Left ventricle myocardium superior (tissue), 1 donor: ENCODE measurements at places on chromosomes 11 and 22.

GRCh38 chr22:22037740-22038139, 55.2 kb upstream of the TOP3B start:
- no peak for DNase-seq

DNA sequence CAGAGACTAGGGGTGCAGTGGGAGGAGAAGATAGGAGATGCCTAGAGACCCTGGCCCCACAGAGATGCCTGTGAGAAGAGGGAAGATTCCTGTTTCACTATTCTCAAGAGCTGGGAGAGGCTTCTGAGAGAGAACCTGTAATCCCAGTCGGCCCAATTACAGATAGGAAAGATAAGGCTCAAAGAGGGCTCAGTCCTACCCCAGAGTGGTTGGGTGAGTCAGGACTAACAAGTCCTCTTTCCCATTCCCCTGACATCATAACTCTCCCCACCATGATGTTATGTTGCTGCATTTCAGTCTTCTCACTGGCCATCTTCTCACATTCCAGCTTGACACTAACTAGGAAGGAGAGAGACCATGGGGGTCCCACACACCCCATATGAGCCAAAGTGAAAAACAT, 17.9 kb downstream of the ARHGEF12 start:
- DNase-seq: no peak

DNA sequence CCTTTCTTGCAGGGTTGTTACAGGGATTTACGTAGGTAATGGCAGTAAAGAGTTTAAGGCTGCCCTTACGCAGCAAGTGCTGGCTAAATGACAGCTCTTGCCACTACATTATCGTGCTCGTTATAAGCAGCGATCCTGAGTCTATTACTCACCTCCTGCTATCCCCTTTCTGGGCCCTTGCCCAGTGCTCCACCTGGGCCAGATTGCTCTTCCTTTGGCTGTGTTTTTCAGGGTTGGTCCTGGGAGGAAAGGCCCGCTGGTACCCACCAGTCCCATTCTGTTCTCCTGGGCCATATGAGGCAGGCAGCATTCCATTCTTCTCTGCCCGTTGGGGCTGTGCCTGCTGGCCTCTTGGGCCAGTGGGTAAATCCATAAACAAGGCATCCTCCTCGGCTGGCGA, 87.5 kb downstream of the C11orf58 start:
- no peak for DNase-seq

DNA sequence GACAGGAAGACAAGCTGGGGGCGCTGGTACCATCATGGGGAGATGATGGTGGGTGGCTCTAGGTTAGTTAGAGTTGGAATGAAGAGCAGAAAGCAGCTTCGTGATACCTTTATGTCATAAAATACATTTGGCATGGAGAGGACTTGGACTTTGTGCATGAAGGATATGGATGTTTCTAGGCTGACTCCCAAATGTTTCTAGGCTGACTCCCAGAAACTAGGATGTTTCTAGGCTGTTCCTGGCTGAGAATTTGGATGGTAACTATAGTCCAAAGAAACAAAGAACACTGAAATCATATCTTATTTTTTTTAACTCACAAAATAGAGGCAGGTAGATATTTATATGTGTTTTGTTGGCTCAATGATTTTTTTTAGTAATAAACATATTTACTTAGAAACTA, 89.4 kb upstream of the VPREB1 start:
- DNase-seq: no peak

DNA sequence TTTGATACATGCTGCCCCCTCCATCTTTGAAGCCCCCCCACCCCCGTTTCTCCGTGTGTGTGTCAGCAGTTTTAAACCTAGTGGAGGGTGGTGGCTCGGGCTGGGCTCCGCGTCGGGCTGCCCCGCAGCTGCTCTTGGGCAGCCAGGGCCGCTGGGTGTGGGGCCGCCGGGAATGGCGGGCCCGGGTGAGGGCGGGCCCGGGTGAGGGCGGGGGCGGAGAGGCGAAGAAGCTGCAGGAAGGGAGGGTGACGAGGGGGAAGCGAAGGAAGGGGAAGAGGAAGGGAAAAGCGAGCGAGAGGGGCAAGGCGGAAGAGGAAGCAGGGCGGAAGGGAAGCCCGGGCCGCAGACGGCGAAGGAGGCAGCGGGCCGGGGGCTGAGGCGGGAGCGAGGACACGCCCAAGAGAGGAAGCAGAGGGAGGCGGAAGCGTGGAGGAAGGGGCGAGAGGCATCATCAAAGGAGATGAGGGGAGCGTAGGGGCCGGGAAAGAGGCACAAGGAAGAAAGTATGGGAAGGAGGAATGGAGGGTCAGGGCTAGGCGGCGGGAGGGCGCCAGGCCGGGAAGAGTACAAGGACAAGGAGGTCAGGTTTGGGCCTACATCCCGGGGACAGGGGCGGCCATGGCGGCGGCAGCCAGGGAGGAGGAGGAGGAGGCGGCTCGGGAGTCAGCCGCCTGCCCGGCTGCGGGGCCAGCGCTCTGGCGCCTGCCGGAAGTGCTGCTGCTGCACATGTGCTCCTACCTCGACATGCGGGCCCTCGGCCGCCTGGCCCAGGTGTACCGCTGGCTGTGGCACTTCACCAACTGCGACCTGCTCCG, 82.4 kb downstream of the BCR start:
- DNase-seq: no peak

DNA sequence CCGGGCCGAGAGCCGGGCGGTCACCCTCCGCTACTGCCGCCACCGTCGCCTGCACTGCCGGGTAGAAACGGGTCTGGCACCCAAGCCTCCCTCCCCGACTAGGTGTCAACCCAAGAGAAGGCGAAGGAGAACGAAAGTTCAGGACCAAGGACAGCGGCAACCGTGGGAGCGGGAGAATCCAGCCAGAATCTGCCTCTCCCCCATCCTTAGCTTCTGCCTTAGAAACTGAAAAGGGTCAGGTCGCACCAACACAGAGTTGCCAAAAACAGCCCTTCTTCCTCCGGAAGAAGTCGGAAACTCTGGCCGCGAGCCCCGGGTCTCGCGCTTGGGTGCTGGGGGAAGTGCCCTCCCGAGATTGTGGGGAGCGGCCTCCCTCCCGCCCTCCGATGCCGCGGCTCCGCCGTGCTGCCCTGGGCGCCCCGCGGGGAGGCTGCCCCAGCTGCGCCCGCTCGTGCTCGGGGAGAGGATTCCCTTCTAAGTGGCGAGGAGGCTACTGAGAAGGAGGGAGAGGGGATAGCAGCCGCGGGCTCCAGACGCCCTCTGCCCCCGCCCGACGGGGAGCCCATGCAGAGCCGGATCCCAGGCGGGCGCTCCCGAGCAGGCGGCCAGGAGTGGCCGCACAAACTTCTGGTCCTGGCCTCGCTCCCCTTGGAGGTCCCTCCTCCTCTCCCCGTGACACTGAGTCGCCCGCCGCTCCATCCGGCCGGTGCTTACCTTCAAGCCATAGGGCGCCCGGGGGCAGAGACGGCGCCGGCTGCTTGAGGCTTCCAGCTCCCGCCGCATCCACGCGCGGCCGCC, 637 bp downstream of the DRD2 start:
- peak; percentile 77 for DNase-seq
